ENCODE measurements at places on chromosomes 1 and 21.

GRCh38 chr1:230049731-230050130 lies 17.3 kb upstream of the GALNT2 start:
- no peak for DNase-seq

GRCh38 chr1:171743081-171743870 lies 1.4 kb upstream of the VAMP4 start:
- peak; percentile 4 for DNase-seq

DNA sequence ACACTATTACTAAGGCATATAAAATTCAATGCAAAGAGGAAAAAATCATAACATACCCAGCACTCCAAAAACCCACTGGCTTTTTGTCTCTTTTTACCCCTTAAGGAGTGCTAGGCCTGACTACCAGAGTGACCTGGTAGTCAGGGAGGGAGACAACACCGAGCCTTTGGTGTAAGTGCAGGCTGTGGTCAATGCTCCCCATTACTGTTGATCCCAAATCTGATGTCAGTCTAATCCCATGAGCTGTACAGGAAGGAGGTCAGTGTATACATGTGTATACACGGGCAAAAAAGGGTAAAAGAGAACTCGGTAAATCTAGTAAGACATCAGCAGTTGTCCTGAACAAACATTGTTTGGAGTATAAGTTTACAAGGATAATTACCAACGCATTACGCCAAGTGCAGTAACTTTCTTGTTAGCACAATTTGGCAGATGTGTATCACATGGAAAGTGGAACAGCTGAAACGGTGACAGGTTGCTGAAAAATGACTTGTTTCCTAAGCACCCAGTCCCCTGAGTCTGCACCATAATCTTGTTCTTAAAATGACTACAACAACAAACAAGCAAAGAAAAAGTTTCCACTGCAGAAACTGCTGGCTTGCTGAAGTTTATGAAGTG lies 217.9 kb downstream of the KCNH1 start:
- DNase-seq: no peak

DNA sequence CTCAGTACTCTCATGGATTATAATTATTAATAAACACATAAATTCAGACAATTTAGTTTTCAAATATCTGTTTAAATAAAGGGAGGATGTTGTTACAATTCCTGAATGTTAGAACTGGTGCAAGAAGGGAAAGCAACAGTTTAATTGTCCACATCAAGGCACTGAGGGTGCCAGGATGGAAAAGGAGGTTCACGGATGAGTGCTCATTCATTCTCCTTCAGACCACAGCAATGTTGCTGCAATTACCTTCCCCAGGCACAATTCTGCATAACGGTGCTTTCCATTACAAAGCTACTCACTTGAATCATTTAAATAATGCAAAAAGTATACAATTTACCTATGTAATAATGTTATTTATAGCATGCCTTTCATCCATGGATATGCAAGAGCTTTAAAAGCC lies 52.3 kb upstream of the COG2 start:
- DNase-seq: no peak

DNA sequence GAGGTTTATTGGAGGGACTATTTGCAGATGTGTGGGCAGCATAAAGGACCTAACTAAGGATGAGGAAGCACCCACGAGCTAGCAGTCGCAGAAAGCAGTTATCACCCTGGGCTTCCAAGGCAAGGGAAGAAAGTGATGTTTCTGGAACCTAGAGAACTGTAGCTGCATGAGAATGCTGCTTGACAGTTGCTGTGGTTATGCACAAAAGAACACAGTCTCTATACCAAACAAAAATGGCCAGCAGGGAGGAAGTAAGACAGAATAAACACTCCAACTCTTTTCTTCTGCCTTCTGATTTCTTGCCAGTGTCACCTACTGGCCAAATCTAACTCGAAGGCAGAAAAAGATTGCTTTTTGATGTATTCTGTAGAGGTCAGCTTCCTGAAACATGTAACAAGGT lies 190.2 kb downstream of the RASAL2 start:
- no peak for DNase-seq

DNA sequence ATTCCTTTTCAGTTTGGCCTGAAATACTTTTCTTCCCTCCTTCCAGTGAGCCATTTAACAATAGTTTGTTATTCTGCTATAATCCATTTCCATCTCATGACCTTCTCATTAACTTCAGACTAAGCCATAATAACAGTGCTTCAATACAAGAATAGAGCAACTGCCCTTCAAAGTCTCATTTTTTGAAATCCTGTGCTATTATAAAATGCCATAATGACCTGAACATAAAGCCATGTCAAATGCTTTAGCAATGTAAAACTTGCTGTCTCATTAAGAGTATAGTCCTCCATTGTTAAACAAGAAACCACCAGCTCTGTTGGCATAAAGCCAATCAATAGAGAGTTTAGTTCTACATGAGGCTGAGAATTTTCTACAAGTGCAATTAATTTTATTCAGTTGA lies 9.6 kb upstream of the PIGK start:
- DNase-seq: no peak

Measured in right renal pelvis (tissue), 4 donors.